Stimulated activated CD8-positive, alpha-beta memory T cell treated with anti-CD3 and anti-CD28 coated beads, Interleukin-12 subunit alpha, Interleukin-12 subunit beta, amount 100 ng/mL, for 1 hour (primary cell): ENCODE measurements at places on chromosomes 13 and 19.

GRCh38 chr13:87878706-87879105 lies 207.5 kb downstream of the SLITRK5 start:
- no peak for DNase-seq

GRCh38 chr13:23993680-23993985 lies 96.3 kb upstream of the C1QTNF9B start:
- DNase-seq: no peak

- no peak for DNase-seq
These were observed 18.6 kb downstream of the POP4 start for GRCh38 chr19:29624489-29625185.

DNA sequence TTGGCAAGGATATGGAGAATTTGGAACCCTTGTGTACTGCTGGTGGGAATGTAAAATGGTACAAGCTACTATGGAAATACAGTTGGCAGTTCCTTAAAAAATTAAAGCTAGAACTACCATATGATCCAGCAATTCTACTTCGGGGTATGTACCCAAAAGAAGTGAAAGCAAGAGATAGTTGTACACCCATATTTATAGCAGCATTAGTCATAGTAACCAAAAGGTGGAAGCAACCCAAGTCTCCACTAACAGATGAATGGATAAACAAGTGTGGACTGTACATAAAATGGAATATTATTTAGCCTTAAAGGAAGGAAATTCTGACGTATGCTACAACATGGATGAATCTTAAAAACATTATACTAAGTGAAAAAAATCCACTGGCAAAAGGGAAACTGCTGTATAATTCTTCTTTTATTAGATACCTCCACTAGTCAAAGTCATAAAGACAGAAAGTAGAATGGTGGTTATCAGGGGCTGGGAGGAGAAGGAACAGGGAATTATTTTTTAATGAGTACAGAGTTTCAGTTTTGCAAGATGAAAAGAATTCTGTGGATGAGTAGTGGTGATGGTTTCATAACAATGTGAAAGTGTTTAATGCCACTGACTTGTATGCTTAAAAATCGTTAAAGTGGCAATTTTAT lies 141.6 kb downstream of the RXFP2 start:
- no peak for DNase-seq

DNA sequence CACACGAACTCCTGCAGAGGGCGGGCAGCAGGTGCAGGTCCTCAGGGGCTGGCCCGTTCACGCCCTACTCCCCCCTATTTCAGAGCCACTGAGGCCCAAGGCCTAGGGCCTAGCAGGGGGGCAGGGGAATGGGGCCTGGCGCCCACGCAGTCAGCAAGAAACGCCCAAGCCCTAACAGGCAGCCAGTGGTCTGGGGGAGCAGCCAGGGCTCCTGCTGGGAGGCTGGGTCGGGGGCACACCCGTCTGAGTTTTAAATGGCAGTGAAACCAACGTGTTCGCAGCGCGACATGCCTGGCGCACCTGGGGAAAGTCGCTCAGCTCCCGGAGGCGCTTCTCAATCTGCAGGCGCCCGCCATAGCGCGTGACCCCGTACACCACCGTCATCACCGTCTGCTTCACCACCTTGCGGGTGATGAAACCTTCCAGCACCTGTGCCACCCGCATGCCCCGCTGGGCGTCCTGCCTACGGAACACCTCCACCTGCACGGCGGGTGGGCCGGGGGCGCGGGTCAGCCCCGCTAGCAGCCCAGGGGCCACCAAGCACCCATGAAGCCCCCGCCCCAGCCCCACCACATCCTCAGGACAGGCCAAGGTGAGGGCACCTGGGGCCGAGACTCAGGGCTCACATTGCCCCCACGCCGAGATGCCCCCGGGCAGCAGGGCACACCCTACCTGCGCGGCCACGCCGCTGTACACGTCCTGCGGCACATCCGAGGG lies 13.9 kb downstream of the POLRMT start:
- DNase-seq: no peak

DNA sequence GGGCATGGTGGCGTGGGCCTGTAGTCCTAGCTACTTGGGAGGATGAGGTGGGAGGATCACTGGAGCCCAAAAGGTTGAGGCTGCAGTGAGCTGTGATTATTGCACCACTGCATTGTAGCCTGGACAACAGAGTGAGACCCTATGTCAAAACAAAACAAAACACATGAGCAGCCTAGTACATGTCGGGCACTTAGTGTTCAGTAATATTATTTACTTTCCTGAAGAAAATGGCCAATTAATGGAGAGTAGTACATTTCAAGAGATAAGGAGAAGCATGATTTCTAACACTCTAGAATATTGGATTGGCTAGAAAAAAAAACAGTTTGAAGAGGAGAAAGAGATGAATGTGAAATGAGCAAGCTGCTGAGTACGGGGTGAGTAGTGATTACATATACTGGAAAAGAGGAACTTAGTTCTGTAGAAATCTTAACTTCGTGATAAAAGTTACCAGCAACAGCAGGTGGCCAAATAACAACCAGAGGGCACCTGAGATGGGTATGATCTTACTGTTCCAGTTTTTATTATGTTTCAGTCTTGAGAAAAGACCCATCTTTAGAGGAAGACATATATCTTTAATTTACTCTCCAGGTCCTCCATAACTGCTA lies 36.2 kb downstream of the SPATA13 start:
- DNase-seq: no peak

DNA sequence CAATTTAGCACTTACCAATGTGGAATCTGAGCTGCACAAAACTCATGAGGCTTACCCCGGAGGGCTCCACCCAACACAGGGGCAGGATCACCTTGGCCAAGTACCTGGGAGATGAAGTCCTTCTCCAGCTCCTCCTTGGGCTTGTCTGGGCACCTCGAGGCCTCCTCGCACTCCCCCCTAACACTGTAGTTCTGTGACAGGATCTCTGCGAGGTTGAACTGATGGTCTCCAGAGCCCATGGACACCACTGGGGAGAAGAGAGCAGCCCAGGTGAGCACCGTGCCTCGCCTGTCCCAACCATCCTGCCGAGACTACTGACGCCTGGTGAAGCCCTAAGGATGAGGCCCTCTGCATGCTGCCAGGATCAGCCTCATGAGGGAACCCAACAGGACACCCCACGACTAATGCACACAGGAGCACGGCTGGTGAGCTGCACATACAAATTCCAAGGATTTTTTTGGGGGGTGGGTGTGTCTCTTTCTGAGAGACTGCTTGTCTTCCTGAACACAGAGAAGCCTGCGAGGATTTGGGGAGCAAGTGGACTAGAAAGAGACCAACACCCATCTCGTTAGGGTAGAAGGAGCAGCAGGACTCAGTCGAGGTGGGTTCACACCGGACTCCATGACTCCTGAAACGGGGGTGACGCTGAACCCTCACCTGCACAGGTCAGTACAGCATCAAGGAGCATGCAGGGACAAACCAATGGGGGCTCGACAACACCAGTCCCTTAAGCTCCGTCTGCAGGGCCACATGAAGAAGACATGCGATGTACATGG lies 10.1 kb downstream of the MIER2 start:
- DNase-seq: no peak

- DNase-seq: no peak
These were observed 118.0 kb upstream of the SLITRK5 start for GRCh38 chr13:87553142-87553541.

DNA sequence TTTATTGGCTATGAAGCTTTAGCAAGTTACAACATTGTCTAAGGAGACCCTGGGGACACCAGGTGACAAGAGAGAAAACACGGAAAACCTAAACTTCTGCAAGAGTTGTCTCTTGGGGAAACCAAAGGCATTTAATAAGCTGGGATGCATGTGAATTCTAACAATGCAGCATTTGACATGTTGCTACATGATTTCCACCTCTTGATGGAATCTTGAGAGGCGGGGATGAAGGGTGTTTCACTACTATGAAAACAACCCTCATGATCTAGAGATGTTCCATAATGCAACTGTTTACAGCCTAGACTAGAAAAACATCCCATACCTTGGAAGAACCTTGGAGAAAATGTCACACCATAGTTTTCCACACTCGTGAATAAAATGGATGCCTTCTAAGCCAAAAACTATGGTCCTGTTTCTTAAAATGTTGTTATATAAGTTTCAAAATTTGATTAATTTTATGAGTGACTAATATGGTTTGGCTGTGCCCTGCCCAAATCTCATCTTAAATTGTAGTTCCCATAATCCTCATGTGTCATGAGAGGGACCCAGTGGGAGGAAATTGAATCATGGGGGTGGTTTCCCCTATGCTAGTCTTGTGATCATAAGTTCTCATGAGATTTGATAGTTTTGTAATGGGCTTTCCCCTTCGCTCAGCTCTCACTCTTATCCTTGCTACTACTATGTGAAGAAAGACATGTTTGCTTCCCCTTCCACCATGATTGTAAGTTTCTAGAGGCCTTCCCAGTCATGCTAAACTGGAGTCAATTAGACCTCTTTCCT lies 164.6 kb downstream of the TNFSF13B start:
- DNase-seq: no peak

GRCh38 chr19:17125062-17125727 lies 49.6 kb downstream of the MYO9B start:
- no peak for DNase-seq

GRCh38 chr19:7368456-7368855 lies 19.7 kb downstream of the ARHGEF18 start:
- DNase-seq: no peak

DNA sequence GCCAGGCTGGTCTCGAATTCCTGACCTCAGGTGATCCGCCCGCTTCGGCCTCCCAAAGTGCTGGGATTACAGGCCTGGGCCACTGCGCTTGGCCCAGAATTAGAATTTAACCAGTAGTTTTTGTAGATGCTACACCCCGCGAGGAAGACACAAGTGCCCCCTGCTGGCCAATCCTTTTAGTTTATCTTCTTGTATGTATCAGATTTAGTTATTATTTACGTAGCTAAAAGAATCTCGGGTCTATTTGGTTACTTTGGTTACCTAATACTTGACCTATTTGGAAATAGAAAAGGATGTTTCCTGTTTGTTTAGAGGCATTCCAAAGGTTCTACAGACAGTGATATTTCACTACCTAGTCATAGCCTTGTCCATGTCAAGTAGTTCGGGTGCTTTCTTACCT lies 22.0 kb downstream of the MUC16 start:
- DNase-seq: no peak

GRCh38 chr13:103878891-103879605 lies 812.8 kb upstream of the SLC10A2 start:
- DNase-seq: no peak

- no peak for DNase-seq
These were observed 20.8 kb upstream of the EBI3 start for GRCh38 chr19:4208385-4209094.

- DNase-seq: no peak
These were observed 5.3 kb upstream of the CCNP start for GRCh38 chr19:40231544-40232424.

DNA sequence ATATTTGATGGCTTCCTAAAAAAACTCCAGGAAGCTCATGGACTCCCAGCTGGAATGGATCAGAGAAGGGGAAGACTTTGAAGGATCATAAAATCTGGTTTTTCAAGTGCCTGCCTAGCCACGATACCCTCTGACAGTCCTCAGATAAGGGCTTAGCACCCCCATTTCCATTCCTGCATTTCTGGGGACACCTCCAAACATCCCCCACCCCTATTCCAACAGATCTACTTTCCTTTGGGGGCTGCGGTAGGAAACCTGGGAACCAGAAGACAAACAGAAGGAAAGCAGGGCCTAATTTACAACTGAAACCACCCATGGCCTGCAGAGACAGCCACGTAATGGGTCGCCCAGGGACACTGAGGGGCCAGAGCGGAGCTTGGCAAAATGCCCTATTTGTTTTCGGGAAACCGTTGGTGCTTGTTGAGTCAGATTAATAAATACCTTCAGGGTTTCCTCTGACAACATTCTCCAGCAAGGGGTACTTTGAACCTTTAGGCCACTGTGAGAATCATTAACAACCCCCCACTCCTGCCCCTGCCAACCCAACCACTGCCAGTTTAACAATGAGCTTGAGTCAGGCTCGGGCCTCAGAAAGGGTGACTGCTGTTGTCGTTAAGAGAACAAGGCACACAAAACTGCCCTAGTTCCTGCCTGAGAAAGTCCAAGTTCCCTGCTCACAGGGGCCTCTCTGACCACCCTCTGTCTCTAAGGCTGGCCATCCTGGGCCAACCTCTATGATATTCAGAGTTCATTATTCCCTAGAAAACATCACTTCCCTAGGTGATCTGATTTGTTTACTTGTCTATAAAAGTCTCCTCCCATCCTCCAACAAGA lies 23.5 kb downstream of the RHPN2 start:
- no peak for DNase-seq

GRCh38 chr13:74270018-74270417 lies 135.8 kb upstream of the KLF12 start:
- no peak for DNase-seq

GRCh38 chr13:90696656-90697055 lies 650.8 kb upstream of the MIR17HG start:
- DNase-seq: no peak

DNA sequence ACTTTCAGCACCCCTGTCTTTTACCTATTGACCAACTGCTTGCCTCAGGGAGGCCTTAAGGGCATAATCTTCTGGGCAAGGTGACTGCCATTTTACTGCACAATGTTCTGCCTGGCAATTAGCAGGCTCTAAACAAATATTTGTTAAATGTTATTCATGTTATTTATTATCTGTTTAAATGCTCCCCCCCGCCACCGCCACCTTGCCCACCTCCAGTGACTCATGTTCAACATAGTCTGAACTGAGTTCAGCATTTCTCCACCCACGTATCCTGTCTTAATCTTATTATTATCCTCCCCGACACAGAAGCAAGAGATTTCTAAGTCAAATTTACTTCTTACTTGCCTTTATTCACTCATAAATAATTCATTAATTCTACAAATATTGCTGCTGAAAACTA lies 144.8 kb downstream of the LIG4 start:
- no peak for DNase-seq

DNA sequence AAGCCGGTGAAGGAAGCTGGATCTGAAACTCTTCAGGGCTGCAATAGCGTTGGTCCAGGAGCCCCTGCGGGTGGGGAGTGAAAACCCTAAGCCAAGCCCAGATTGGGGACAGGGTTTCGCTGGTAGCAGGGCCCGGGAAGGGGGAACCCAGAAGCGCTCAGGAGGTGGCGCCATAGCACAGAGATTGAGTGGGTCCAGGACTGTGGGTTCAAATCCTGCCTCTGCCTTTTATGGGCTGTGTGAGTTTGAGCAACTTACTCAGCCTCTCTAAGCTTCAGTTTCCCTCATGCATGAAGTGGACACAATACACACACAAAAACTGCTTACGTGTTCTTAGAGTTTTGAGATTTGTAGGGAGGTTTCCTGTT lies 8.3 kb upstream of the SYCN start:
- DNase-seq: peak; percentile 20

- DNase-seq: no peak
These were observed 248.0 kb downstream of the KCTD12 start for GRCh38 chr13:76638181-76638580.

GRCh38 chr19:41575998-41576397 lies at the start of gene CEACAM21:
CEACAM21 (plus strand) TSS chr19:41576166; CDS start chr19:41576275, 109 bp downstream.
- DNase-seq: no peak

GRCh38 chr19:11693505-11694499 lies 44.9 kb downstream of the ZNF823 start:
- no peak for DNase-seq

- DNase-seq: no peak
These were observed 11.7 kb downstream of the MKNK2 start for GRCh38 chr19:2039089-2039958.
